ENCODE measurements at places on chromosomes 7 and 10.

GRCh38 chr7:15628876-15629275 is 57.6 kb downstream of the MEOX2 start:
- no peak for DNase-seq

DNA sequence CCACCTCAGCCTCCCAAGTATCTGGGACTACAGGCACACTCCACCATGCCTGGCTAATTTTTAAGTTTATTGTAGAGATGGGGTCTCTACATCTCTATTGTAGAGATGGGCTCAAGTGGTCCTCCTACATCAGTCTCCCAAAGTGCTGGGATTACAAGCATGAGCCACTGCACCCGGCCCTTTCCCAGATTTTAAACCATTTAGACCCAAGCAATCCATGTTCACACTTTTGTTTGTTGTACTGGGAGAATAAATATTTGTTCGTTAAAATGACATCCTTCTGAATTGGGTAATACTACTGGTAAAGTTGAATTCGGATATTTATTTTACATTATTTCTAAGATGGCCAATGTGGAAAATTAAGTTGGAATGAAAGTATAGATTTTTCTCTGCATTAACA is 52.7 kb downstream of the MINPP1 start:
- no peak for DNase-seq

DNA sequence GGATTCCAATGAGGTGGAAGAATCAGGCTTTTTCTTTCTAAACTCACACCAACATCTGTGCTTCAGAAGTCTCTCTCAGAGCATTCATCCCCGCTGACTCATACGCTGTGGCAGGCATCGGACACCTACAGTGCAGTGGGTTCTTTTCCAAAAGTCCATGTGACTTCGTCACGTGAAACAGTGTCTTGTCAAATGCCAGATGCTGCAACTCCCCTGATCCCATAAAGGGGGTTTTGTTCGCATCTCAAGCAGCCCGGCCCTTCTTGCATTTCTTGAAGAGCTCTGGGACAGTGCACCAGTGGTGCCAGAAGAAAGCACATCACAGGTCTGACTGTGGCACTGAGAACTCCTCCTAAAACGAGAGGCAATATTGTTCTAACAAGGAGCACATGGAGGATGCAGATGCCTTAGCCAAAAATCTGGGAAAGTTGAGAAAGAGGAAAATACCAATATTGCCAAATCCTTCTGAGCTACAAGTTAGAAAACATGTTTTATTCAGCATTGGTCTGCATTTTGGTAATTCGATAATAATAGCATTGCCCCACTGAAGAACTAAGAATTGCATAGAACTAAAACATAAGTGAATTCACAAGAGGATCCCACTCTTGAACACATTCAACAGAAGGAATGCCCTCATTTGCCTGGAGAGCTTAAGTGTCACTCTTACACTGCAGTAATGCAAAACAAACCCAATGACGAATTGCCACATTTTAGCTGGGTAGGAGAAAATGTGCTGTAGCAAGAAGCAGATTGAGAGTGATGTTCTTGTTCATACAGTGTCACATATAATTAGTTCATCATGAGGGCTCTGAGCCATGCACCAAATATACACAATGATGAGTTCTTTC is 204.4 kb downstream of the CXCL12 start:
- DNase-seq, result no peak

- DNase-seq, result no peak
Observed at GRCh38 chr7:140403878-140404564, at the start of gene RAB19. RAB19 (plus strand) TSS chr7:140404058; CDS start chr7:140407647, 3,589 bp downstream.

GRCh38 chr7:39650676-39651075 is 27.3 kb downstream of the RALA start:
- DNase-seq, result no peak

DNA sequence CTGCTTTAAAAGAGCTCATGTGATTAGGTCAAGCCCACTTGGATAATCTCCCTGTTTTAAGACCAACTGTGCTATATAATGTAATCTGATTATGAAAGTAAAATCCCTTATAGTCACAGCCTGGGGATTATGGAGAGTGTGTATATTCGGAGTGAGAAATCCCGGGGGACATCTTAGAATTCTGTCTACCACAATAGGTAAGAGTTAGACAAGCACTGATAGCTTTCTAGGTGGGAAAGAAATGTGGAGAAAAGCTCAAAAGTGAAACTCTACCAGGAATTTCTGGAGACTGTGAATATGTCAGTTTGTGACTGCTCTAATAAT is 2.9 kb upstream of the VCL start:
- DNase-seq, result no peak

GRCh38 chr7:121824276-121824675 is 48.7 kb upstream of the PTPRZ1 start:
- no peak for DNase-seq

GRCh38 chr7:45909561-45909960 is 11.5 kb downstream of the IGFBP3 start:
- no peak for DNase-seq

GRCh38 chr10:21212348-21212747 is 313.1 kb downstream of the SKIDA1 start:
- no peak for DNase-seq

DNA sequence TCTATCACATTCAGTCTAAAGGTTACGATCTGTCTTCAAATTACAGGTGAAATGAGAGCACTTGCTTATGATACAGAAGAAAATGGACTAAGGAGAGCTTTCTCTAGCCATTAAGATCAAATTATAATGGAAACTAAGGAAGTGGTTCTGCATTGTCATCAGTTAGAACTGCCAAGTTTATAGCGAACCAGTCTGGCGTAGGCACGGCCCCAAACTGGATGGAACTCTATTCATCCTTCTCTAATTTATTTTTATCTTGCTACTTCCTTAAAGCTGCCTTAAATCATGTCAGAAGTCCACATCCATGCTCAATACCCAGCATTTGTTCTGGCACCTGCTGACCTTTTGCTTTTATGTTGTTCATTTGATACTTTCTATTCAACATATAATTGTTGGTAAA is 63.7 kb upstream of the APBB1IP start:
- DNase-seq, result no peak

GRCh38 chr10:25811052-25811685 is 122.9 kb upstream of the MYO3A start:
- DNase-seq, result no peak

- DNase-seq, result no peak
Observed at GRCh38 chr10:86204421-86205305, 161.9 kb downstream of the GRID1 start.

DNA sequence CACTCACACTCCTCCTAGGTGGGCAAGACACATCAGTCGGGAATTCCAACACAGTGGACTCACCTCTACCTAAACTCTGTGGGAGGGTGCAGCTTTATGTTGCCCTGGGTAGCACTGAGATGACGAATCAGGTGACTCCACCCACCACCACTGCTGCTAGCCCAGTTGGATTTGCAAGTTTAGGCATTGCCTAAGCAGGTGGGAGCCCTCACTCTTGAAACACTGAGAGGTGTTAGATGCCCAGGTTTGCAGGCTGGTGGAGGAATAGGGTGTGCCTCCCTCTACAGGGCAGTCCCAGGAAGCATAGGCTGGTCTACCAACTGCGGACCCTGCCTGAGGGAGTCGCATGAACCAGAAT is 708.9 kb downstream of the POM121L12 start:
- no peak for DNase-seq

DNA sequence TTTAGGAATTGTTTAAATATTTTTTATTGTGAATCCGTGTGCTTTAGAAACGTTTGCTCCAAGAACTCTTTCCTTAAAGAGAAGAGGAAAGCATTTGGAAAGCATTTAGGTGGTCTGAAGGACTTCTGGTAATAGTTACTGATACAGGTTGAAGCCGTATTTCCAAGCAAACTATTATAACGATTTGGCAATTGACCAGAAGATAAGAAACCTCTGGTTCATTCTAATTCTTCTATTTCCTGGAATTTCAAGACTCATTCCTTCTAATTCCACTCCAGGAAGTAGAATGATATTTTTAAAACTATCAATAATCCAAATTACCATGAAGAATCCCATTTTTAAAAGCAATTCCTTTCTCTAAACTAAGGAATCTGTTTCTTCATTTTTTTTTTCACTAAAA is 158.9 kb upstream of the AGR3 start:
- no peak for DNase-seq

DNA sequence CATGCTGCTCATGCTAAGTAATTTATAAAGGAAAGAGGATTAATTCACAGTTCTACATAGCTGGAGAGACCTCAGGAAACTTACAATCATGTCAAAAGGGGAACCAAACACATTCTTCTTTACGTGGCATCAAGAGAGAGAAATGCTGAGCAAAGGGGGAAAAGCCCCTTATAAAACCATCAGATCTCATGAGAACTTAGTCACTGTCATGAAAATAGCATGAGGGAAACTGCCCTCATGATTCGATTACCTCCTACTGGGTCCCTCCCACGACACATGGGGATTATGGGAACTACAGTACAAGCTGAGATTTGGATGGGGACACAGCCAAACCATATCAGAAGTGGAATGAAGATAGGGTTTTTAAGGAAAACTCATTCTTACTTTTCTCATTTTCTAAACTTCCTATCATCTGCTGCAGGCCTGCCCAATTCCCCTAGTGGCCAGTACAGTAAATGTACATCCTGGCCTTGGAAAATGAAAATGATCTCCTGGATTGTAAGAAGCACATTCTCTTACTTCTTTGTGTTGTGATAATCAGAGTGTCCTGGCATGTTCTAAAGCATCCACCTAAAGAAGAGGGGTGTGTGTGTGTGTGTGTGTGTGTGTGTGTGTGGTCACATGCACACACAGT is 421.5 kb downstream of the LRMDA start:
- no peak for DNase-seq

GRCh38 chr10:19668116-19668515 is 148.1 kb upstream of the PLXDC2 start:
- no peak for DNase-seq

DNA sequence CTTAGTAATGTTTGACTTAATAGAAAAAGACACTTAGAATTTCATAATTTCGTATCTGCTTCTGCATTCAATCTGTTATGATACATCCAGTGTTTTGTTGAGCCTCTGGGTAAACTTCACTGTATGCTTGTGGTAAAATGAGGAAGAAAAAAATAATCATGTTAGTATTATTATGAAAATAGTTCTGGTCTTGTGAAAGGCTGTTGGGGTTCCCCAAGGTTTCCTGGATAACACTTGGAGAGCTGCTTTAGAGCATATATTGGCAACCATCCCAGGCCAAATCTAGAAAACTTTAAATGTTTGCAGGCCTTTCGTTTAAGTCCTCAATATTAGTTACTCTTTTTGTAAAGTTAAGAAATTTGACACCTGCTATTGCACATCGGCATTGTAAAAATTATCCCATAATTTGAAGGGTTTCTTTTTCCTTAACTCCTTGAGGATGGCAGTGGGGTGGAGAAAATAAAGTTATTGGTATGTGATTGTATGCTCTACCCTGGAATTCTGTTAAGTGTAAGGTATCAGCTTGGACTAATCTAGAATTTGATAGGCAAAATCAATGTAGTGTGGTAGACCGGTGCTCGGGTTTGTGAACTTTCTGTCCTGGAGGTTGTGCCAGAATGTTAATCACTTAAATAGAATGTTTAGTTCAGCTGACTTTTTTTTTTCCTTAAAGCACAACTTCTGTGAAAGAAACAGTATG is 54.5 kb downstream of the WAC start:
- DNase-seq, result no peak

DNA sequence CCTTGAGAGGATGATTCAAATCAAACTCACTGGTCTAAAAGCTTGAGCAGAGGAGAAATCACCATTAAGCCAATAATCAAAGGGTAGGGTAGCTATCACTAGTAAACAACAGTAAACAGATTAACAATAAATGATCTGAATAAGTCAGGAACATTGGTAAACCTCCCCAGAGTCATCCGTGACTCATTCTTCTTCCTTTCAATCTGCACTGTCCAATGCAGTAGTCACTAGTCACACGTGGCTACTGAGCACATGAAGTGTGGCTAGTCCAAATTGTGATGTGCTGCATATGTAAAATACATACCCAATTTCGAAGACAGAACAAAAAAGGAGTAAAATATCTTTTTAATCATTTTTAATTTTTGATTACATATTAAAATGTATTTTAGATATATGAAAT is 64.0 kb downstream of the ERCC6 start:
- no peak for DNase-seq

DNA sequence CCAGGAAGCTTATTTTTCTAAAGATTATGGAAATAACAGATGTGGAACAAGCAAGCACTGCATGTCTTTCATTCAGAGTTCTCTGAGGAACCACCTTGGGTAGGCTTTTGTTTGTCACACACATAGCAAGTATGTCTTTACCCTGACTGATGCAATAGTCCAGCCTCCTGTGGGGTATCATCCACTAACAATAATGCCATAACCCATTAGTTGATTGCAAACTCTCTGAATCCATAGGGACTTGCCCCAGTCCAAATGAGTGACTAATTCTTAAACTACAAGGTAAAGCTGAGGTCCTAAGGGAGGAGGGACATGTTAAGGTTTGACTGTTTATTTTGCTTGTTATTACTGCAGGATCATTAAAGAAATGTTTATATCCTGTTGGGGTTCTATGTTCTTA is 151.4 kb upstream of the PRPS1L1 start:
- DNase-seq, result no peak

DNA sequence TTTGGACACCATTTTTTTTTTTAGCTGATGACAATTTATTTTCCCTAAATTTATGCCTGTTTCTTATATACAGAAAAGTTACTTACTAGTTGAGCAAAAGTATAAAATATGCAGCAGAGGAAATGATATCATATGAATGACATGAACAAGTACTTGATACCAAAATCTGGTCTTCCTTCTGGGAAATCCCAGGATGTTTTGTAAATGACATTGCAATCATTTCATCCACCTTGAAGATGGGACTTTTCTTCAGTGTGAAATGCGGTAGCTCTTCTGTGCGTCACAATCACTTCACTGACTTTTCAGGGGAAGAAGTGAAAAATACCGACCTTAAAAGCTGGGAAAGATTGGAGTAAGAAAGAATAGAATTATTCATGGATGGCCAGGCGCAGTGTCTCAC is 23.8 kb downstream of the C1QL3 start:
- no peak for DNase-seq

- DNase-seq, result no peak
Observed at GRCh38 chr10:6445671-6446316, 134.3 kb downstream of the PRKCQ start.

DNA sequence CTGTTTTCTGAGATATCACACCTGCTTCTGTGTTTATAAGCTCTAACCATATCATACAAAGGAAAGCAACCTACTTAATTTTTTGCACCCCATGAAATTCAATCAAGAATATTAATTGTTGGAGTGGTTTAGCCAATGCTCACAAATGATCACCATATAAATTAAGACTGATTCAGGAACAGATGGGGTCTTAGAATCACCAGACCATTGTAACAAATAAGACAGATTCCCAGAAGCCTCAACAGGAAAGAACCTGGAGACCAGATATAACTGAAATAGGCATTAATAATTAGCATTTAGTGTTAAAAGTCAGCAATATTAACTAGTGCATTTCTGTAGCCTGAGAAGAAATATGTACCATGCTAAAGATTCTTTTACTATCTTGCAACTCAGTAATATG is 73.6 kb downstream of the SLC13A1 start:
- no peak for DNase-seq

- no peak for DNase-seq
Observed at GRCh38 chr10:114181971-114182370, 2.8 kb downstream of the TDRD1 start.

- no peak for DNase-seq
Observed at GRCh38 chr7:81937091-81937490, 167.2 kb upstream of the HGF start.

- no peak for DNase-seq
Observed at GRCh38 chr7:135712182-135712782, 15.7 kb downstream of the SLC13A4 start.
